ENCODE measurements at places on chromosomes 11 and 22.

- no peak for DNase-seq
Observed at GRCh38 chr11:126072141-126072741, 9.6 kb upstream of the CDON start.

- no peak for DNase-seq
Observed at GRCh38 chr22:49372111-49372529, 455.6 kb downstream of the BRD1 start.

- DNase-seq: no peak
Observed at GRCh38 chr11:11436715-11437313, 83.8 kb upstream of the CSNK2A3 start.

GRCh38 chr22:24134090-24134846 is 47.0 kb upstream of the SUSD2 start:
- peak; percentile 40 for DNase-seq

GRCh38 chr11:32266601-32267000 is 168.7 kb downstream of the WT1 start:
- DNase-seq: no peak

DNA sequence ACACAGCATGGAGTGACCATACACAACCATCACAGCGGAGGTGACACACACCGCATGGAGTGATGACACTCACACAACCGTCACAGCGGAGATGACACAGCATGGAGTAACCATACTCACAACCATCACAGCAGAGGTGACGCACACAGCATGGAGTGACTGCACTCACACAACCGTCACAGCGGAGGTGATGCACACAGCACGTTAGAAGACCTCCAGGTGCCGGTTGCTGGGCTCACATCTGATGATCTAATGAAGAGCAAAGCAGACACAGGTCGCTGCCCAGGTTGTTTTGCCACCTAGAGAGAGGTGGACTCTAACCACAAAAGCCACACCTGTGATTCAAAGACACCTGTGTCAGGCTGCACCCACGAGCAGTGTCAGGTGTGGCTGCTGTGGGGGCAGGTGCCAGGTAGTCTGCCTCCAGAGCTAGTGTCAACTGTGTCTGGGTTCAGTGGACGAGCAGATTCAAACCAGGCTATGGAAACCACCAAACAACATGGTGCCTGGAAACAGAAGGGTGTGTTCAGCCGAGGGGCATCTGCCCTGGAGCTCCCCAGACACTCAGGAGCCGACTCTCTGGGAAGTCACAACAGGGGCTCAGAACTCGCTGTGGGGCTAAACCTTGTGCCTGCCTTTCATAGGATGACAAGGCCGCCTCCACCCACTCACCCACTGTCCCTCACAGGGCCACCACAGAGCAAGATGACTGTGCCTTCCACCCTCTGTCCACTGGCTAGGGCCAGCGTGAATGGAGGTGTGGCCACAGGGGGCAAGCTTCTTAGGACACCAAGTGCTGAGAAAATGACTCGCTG is 608.2 kb downstream of the TBC1D22A start:
- DNase-seq: no peak

DNA sequence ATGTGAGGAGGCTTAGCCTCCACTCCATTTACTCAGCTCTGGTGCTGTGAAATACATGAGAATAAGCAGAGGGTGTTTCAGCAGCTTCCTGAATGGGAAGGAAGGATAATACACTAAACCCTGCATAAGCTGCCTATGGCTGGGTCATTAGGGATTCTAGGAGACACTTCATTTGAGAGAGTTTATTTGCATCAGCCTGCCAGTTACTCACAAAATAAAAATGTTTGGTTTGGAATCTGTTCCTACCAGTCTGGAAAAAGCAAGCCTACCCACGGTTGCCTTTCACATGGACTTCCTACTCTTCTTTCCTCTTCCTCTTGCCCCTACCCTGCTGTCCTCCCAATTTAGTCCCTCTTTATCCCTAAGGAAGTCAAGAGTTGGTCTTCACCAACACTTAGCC is 20.5 kb downstream of the SLC1A2 start:
- DNase-seq: no peak

- DNase-seq: no peak
Observed at GRCh38 chr11:71189768-71190315, 62.5 kb downstream of the SHANK2 start.

- DNase-seq: no peak
Observed at GRCh38 chr11:121281698-121282097, 10.9 kb upstream of the SC5D start.

- no peak for DNase-seq
Observed at GRCh38 chr11:130997278-130997677, 81.0 kb upstream of the SNX19 start.

DNA sequence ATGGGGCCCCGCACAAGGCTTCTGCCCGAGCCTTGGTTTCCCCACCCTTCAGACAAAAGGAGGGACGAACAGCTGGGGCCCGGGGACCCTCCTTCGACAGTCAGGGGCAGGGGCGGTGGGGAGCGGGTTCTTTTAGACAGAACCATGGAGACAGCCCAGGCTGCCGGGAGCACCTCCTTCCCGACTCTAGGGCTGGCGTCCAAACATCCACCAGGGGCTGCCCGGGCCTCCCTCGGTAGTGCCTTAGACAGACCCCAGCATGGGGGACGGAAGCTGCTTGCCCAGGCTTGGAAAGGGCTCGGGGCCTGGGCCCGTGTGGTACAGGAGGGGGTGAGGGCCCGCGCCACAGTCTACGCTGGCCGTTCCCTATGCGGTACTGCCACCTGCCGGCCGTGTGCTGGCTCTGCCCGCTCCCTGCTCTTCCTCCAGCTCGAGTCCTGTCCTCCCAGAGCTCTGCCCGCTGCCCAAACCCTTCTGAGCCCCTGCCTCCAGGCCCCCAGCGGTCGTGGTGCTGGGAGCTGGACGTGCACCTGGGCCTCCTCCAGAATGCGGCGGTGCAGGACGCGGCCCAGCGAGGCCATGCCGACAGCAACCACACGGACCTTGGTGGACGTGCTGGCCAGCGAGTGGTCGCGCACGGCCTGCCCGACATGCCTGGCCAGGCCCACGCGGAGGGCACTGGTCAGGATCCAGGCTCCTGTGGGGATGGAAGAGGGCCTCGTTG is 20.1 kb downstream of the TSSC4 start:
- peak; percentile 57 for DNase-seq

- DNase-seq: no peak
Observed at GRCh38 chr11:10374386-10374785, 69.5 kb downstream of the ADM start.

- DNase-seq: no peak
Observed at GRCh38 chr22:39091126-39092081, 5.6 kb upstream of the APOBEC3H start.

GRCh38 chr11:14300661-14301304 is 58.2 kb downstream of the RRAS2 start:
- DNase-seq: peak; percentile 4

DNA sequence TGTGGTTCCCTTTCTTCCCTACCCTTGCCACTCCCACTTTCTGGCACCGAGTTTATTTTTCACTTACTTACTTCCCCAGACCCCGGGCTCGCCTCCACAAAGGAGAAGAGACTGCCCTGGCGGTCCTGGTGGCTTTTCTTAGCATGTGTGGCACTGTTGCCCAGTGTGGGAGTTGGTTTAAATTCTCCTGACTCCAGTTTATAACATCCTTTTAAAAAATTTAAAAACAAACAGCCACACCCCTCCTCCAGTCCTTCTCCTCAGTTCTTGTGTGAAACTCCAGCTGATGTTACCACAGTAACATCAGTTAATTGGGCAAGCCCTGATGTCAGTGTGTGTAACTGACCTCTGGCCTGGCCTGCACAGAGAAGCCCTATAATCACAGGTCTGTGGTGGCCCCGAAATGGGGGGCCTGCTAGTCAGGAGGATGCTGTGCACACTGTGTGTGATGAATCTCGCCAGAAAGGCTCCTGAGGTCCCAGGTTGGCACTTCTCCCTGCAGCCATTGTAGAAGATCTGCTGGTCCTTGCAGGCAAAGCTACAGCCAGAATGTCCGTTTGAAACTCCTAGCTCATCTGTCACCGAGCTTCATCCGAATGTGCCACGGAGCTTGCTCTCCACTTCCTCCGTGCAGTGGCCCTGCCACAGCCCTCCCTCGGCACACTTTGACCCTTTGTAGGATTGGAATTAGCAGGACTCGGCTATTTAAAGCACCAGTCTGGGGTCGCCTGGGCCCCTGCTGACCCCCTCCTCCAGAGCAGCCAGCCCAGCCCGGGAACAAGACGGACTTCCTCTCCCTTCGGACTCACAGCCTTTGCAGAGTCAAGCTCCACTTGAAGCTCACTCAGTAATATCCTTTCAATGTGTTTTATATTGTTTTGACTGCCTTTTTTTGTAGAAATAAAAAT is 7.6 kb downstream of the YDJC start:
- no peak for DNase-seq

- DNase-seq: no peak
Observed at GRCh38 chr11:107505647-107506225, 48.1 kb upstream of the CWF19L2 start.

Data from stimulated activated CD4-positive, alpha-beta T cell treated with anti-CD3 and anti-CD28 coated beads, Interleukin-4, amount 100 ng/mL, for 48 hours (primary cell).